ENCODE measurements at places on chromosomes 7 and 10.

DNA sequence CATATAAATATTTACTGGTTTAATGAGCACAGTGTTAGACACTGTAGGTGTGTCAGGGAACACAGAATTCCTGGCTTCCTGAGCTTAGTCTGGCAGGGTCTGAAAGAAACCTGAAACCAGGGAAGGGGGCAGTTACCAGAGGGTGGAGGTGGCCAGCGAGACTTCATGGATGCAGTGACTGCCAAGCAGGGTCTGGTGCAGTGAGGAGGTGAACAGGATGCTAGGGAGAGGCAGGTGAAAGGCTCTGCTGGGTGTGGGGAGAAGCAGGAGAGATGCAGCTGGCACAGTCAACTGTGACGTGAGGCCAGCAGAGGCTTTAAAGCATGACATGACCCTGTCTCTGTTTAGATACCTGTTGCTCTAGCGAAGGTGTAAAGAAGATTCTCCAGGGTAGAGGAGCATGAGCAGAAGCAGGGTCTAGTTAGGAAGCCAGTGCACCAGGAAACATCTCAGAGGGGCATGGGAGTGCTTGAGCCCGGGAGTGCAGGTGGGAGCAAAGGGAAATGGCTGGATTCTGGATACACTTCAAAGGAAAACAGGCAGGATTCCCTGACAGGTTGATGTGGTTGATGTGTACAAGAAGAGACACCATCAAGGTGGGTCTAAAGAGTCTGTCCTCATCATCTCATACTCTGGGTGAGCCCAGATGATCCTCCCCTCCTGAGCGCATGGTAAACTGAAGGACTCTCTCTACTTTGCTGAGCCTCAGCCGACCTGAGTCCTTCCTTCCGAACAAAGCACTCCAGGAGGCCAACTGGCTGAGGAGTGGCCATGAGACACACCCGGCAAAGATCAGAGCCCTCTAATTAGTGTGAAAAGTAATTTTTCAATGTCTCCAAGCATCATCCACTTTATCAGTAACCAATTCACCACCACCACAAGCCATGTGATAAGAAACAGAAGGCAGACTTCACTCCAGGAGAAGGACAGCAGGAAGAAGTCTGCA lies 186.8 kb downstream of the COBL start:
- no peaks in the 10 kb centered on the region for H3K4me1 ChIP-seq
- no peak overlapping the region for H3K4me3 ChIP-seq
- no peak for DNase-seq
- H3K27me3 ChIP-seq, result no peaks in the 10 kb centered on the region
- no peaks in the 10 kb centered on the region for H3K36me3 ChIP-seq
- H3K27ac ChIP-seq, result no peak overlapping the region

DNA sequence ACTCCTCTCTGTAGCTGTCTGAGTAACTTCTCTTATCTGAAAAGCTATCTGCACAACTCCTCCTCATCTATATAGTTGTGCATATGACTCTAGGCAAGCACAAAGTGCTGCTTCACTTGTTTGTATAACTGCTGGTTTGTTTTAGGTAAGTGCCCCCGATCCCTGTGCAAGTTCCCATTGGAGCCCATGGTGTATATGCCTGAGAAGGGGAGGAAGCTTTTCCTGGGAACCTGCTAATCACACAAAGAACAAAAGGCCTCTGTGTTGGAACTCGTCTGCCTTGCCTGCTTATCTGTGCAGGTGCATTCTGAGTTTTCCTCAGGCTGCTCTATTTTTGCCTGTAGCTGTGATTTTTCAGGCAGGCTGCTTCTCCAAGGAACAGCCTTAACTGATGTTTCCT lies 23.2 kb upstream of the PHF14 start:
- H3K4me3 ChIP-seq, result no peak overlapping the region
- peaks cover 3% of the 10 kb centered on the region for H3K27me3 ChIP-seq
- no peak overlapping the region for H3K27ac ChIP-seq
- H3K36me3 ChIP-seq, result no peaks in the 10 kb centered on the region
- DNase-seq, result no peak
- H3K4me1 ChIP-seq, result peaks cover 2% of the 10 kb centered on the region

- no peak overlapping the region for H3K4me3 ChIP-seq
- peaks cover 34% of the 10 kb centered on the region for H3K27me3 ChIP-seq
- no peak overlapping the region for H3K27ac ChIP-seq
These were observed 90.0 kb upstream of the ADRB1 start for GRCh38 chr10:113953505-113954272.

- DNase-seq, result no peak
- H3K4me1 ChIP-seq, result no peaks in the 10 kb centered on the region
- no peak overlapping the region for H3K4me3 ChIP-seq
- no peak overlapping the region for H3K27ac ChIP-seq
These were observed 50.6 kb upstream of the CELF2 start for GRCh38 chr10:10967029-10967428.

GRCh38 chr10:62459500-62459899 lies 85.3 kb downstream of the ZNF365 start:
- no peaks in the 10 kb centered on the region for H3K36me3 ChIP-seq
- no peak overlapping the region for H3K4me3 ChIP-seq
- DNase-seq, result no peak
- H3K27me3 ChIP-seq, result no peaks in the 10 kb centered on the region
- peaks cover 18% of the 10 kb centered on the region for H3K4me1 ChIP-seq

DNA sequence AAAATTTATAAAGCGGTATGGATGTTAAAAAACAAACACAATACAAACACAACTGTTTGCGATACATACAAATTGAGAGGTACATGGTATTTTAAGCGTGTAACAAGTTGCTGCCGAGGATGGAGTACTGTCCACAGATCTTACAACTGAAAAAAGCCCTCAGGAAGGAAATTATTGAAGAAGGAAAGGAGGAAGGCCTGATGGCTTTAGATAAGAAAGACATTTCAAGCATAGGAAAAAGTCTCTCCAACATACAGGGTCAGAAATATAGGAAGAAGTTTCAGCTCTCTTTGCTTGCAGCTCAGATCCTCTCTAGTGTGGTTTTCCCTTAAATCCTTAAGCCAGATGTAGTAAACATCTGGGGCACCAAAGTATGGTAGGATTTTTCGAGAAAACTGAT lies 25.0 kb downstream of the RBM28 start:
- no peaks in the 10 kb centered on the region for H3K27me3 ChIP-seq
- DNase-seq, result no peak
- peak overlapping the region; percentile 7 for H3K27ac ChIP-seq
- peaks cover 32% of the 10 kb centered on the region for H3K4me1 ChIP-seq

DNA sequence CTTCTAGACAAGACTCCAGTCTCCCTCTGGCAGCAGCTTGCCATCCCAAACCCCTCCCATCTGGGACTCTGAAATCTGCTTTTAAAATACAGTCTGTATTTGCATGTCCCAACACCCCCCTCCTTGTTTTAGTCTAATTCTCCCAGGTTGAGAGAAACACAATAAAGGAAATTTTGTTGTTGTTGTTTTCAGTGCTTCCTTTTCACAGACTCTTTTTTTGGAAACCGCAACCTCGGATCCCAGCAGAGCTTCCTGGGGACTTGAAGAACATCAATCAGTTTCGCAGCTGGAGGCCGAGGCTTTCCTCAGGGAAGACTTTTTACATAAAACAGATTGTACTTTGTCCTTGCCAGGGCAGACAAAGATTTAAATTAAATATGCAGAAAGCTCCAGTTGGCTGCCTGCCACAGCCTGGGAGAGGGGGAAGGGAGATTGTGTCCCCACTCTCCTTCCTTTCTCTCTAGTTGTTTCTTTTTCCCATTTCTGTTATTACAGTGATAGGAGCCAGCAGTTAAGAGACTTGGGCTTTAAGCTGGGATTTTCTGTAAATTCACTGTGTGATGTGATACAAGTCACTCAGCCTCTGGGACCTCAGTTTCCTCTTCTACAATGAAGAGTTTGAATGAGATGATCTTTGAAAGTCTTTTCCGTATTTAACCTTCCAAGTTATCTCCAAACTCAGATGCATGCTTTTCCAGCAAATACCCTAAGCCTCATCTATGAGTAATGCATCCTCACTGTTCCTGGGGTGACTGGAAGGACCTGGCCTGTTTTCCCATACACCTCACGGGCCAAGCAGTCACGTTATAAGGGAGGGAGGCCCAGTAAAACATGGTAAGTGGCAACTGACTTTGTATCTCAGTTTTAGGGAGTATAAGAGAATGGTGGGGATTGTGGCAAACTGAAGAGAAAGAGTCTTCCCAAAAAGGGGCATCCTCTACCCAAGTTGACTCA lies 192.3 kb downstream of the REEP3 start:
- no peaks in the 10 kb centered on the region for H3K36me3 ChIP-seq
- H3K27ac ChIP-seq, result no peak overlapping the region
- H3K4me3 ChIP-seq, result no peak overlapping the region
- peaks cover 7% of the 10 kb centered on the region for H3K4me1 ChIP-seq
- DNase-seq, result no peak

DNA sequence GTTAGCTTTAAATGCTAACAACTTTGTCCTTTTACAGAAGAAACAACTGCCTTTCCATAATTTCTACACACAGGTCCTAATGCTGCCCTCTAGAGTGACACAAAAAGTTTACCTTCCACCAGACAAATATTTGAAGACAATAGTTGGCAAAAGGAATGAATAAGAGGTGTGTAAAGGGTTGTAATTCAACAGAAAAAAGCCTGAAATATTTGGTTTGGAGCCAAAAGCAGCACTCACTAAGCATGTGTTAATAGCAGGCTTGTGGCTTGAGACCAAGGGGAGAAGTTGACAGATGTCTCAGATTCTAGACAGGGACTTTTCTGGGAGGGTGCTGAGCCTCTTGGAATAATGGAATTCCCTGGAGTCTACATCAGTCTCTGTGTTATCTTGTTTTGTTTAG lies 156.2 kb upstream of the GALNT17 start:
- no peak for DNase-seq
- H3K27me3 ChIP-seq, result no peaks in the 10 kb centered on the region
- H3K27ac ChIP-seq, result no peak overlapping the region

GRCh38 chr10:72087969-72088888 lies at the start of gene SPOCK2:
SPOCK2 (minus strand) TSS chr10:72088551; CDS start chr10:72088328, 223 bp downstream.
- peak within 1 kb of the TSS; percentile 100 for H3K27ac ChIP-seq
- H3K27me3 ChIP-seq, result no peaks in the 10 kb centered on the region
- H3K4me1 ChIP-seq, result peaks cover 54% of the 10 kb centered on the region

Measured in activated CD4-positive, alpha-beta T cell treated with anti-CD3 and anti-CD28 coated beads, Interleukin-2, amount 10 ng/mL, durations not matched to agents 7 days and 5 days (primary cell).